HepG2 (cell line): ENCODE measurements at places on chromosomes 13 and 19. TPM values are rescaled to one million over a fixed set of nuclear protein-coding genes. Genes with fewer than 3 reads are reported as not detected.

KLK15 gene
- not detected in 2 replicates for total RNA-seq

ATXN8OS gene
- total RNA-seq: not detected in 2 replicates

LILRB5 gene
- not detected in 2 replicates for total RNA-seq

NXNL1 gene
- total RNA-seq: not detected in 2 replicates

DNA sequence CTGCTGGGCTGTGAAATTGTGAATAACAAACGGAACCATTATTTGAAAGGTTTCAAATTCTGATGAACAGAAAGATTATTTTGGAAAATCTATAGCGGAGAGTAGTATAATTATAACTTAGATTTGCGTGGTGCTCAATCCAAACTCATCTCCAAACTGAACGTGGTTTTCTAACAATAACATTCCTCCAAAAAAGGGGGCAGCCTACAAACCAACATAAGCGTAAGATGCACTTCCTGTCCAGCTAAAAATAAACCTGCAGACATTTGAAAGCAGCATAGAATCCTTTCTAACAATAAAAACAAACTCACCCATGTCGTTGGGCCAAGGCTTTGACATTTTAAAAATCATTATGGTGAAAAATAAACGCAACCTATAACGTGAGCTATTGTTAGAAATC is 178.4 kb downstream of the COL4A1 start:
- no peak for DNase-seq
- H3K27me3 ChIP-seq: peaks cover 25% of the 10 kb centered on the region; the same call in 2 of the 3 replicates
- no peak overlapping the region for H3K4me3 ChIP-seq
- no peaks in the 10 kb centered on the region for H3K4me1 ChIP-seq

- H3K27ac ChIP-seq: no peak overlapping the region
- no peaks in the 10 kb centered on the region for H3K36me3 ChIP-seq
- H3K4me1 ChIP-seq: no peaks in the 10 kb centered on the region
- DNase-seq: no peak
Observed at GRCh38 chr13:77893066-77893465, 25.6 kb downstream of the EDNRB start.

- H3K27ac ChIP-seq: no peak overlapping the region
- DNase-seq: no peak
- H3K4me3 ChIP-seq: no peak overlapping the region
- H3K4me1 ChIP-seq: no peaks in the 10 kb centered on the region
- peaks cover 7% of the 10 kb centered on the region for H3K36me3 ChIP-seq
Observed at GRCh38 chr19:7265963-7266362, 28.3 kb downstream of the INSR start.

DNA sequence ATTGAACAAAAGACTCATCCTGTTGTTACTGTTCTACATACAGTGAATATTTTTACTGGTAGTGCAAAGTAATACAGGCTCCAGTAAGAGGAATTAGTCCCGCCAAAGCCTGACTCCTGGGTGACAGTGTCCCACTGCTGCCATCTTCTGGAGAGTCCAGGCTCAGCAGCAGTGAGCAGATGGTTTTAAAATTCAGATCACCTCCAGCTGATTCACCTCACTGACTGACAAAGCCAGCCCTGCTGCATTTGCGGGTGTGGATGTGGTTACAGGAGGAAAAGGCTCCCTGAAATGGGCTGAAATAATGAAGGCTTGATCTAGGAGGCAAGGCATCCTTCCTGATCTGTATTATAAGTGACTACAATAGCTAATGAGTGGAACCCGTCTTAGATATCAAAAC is 18.3 kb downstream of the PABPC3 start:
- H3K36me3 ChIP-seq: no peaks in the 10 kb centered on the region
- DNase-seq: peak; percentile 62
- no peaks in the 10 kb centered on the region for H3K4me1 ChIP-seq
- H3K27me3 ChIP-seq: peaks cover 12% of the 10 kb centered on the region; the same call in 1 of the 3 replicates
- no peak overlapping the region for H3K4me3 ChIP-seq
- H3K27ac ChIP-seq: no peak overlapping the region

DNA sequence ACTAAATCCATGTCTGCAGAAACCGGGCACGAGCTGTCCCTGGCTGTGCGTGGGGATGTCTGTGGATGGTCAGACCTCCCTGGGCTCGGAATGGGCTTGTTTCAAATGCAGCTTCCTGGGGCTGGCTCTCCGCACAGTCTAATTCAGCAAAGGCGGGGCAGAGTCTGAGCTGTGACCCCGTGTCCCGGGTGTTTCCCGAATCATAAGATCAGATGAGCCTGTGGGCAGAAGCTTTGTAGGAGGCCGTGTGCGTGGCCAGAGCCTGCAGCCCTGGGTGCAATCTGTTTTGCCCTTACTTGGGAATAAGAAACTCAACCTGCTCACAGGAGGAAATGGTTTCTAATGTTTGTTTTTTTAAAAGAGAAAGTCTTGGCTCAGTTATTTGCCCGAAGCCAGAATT is 13.9 kb upstream of the GNA11 start:
- peaks cover 24% of the 10 kb centered on the region for H3K4me1 ChIP-seq
- peaks cover 4% of the 10 kb centered on the region; the same call in 1 of the 3 replicates for H3K27me3 ChIP-seq
- H3K27ac ChIP-seq: no peak overlapping the region
- no peak overlapping the region for H3K4me3 ChIP-seq
- no peak for DNase-seq
